Activated CD4-positive, CD25-positive, alpha-beta regulatory T cell treated with anti-CD3 and anti-CD28 coated beads, Interleukin-2, amount 50 U/mL, for 24 hours (primary cell): ENCODE measurements at places on chromosomes 11 and 22.

GRCh38 chr11:44524751-44525201 is 40.7 kb upstream of the CD82 start:
- ATAC-seq: no peak

- ATAC-seq: no peak
These were observed 164.4 kb upstream of the ZBED5 start for GRCh38 chr11:11022125-11022730.

DNA sequence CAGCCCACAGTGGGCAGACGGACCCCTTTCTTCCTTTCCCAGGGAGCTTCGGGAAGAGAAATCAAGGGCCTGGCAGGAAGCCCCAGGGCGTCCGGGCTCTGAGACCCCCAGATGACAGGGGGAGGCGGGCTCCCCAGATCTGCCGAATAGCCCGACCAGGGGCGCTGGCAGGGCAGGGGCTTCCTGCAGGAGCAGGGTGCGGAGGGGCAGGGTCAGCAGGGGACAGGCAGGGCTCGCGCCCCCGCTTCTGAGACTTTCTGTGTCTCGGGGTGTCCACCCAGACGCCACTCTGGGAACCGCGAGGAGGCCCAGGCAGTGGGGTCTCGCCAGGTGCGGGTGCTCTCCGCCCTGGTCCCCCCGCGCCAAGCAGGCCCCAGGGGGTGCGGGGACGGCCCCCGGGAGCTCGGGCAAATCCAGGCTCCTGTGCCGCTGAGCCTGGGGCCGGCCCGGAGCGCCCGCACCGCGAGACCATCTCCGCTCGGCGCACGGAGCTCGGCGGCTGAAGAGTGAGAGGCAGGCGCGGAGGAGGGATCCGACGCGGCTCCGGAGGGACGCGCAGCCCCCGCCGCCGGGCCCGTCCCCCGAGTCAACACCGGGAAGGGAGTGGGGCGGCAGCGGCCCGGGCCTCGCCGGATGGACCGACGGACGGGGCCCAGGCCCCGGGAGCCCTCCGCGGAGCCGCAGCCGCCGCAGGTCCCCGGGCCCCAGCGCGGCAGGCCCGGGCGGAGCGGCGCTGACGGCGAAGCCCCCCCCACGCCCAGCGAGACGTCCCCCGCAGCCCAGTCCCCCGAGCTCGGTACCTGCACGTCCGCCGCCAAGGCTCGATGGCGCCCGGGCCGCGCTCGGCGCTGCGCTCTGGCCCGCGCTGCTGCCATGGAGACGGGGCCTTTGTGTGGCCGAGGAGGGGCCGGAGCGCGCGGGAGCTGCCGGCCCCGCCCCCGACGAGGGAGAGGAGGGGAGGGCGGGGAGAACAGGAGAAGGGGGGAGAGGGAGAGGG is at the start of gene PLXNB2:
Gene PLXNB2, minus strand, starts transcription at position 894 of the 997 bp plus-strand sequence. CDS start 17,062 bp downstream, outside the sequence.
- peak; percentile 21 for ATAC-seq

DNA sequence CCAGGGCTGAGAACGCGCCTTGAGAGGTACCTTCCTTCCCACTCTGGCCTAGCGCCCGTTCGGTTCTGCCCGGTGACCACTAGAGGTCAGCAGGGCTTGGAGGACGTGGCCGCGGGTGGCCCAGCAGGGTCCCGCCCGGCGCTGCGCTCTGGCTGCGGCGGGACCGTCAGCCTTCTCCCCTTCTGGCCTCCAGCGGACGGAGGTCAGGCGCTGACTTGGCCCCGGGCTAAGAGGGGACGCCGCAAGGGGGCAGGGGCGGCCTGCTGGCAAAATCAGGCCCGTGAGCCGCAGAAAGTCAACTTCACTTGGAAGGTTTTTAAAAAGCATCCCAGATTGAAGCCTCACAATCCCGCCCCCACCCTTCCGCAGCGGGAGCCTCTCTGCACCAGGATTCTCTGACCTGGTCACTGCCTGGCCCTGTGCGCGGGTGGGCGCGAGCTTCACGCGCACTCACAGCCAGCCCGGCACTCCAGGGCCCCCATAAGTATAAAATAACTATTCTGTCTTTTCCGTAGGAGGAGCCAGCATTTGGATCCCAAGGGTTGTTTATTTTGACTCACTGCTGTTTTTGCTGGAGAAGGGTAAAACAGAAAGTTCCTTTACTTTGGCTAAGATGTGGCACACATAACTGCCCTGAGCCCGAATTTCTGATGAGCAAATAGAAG is 23.2 kb upstream of the ZBTB16 start:
- peak; percentile 85 for ATAC-seq
